Cortex of kidney (tissue), 1 donor: ENCODE measurements at places on chromosomes 7 and 10.

DNA sequence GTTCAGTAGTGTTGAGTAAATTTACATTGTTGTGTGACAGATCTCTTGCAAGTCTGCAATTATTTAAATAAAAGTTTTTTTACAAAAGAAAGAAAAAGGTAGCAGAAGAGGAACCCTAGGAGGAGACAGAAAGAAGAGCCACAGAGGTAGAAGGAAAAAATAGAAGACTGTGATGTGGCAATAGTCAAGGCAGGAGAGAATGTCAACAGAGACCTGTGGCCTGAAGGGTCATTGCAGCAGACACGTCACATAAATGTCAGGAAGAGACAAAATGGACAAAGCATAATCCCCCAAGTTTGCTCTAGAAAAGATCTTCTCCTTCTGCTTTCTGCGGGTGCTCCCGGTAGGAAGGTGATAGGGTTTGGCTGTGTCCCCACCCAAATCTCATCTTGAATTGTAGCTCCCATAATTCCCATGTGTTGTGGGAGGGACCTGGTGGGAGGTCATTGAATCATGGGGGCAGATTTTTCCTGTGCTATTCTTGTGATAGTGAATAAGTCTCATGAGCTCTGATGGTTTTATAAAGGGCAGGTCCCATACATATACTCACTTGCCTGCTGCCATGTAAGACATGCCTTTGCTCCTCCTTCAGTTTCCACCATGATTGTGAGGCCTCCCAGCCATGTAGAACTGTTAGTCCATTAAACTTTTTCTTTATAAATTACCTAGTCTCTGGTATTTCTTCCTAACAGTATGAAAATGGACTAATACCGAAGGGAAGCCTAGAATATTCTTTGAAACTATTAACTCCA, 41.1 kb upstream of the KDM7A start:
- no peak for DNase-seq

DNA sequence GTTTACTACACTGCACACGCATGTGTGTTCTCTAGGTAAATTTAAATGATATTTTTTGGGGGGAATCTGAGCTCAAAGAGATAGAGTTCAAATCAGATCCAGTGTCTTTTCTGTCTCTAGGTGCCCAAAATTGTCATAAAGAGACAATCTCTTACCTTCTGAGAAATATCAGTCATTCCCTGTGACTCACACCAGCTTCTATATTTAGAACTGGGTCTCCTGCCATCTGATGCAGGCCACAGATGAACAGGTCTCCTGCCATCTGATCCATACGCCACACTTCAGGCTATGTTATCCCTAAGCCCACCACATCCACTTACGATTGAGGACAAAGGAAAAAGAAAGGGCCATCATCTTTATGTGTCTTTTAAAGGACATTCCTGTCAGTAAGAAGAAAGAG, 136.3 kb upstream of the LAMB4 start:
- DNase-seq: no peak

DNA sequence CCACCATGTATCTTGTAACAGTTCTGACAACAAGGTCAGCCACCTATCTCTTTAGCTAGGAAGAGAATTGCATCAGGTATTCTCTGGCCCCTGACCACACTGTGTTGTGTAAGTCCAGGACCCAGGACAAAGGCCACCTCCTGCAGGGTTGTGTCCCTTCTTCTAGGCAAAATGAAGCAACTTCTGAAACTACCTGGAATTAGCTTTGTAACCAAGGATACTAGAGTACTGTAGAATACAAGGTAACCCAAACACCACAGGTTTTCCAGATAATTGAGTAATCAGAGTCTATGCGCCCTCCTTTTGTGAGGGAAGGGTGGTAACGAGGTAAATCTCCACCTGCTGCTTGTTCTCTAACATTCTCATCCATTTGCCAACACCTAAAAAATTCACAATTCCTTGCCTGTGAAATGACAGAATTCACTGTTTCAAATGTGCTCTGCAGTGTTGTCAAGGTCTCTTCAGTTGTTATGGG, 51.7 kb downstream of the SGMS1 start:
- no peak for DNase-seq

DNA sequence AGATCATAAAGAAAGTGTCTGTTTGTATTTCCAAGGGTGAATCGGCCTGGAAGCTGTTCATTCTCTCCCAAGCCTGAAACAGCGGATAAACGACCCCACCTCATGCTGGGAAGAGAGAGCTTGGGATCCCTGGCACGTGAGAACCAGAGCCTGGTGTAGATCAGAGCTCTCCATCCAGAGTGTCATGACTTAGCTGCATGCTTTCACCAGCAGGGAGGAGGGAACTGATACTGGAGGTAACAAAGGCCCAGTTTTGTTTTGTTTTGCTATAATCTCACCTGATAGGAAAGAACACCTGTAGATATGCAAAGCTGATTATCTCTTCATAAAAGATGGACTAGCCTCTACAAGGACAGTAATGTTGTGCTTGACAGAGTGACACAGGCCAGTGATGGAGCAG, 236.6 kb downstream of the POM121L12 start:
- no peak for DNase-seq

GRCh38 chr10:126212738-126213137, 175.5 kb downstream of the ADAM12 start:
- no peak for DNase-seq

- DNase-seq: no peak
Observed at GRCh38 chr10:131799429-131799828, 101.4 kb upstream of the PPP2R2D start.

- DNase-seq: no peak
Observed at GRCh38 chr10:60446851-60447250, 57.2 kb upstream of the ANK3 start.

DNA sequence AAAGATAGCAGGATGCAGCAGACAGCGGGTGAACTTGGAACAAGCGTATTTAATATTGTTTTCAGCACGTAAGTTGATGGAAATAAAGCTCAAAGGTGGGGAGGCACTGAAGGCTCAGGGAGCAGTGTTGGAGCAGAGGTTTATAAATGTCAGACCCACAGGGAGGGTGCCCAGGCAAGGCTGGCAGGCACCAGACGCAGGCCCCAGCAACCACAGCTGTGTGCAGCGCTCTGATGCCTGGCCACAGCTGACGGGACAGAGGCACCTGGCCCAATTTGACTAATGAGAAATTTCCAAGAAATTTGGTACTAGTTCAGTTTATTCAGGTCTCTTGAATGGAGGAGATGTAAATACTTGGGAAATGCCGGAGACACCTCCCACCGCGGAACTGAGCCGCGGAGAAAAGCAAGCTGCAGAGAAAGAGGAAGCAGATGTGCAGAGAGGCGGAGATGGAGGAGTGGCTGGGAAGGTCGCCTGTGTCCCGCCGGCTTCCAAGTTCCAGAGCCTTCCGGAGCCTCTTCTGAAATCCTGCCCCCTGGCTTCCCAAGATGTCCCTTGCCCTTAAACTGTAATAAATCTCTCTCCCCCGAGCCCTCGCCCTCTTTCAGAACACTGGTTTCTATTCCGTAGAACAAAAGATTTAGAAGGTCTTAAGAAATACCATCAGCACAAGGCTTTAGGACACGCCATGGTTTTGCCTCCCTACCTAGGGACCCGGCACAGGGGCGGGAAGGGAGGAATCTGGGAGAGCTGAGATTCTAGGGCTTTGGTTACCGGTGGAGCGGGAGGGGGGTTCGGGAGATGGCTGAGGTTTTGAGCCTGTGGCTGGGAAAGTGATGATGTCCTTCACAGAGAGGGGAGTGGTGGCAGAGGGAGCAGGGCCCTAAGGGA, 38.4 kb upstream of the PLXNA4 start:
- DNase-seq: no peak

- no peak for DNase-seq
Observed at GRCh38 chr7:69813637-69814240, 215.5 kb downstream of the AUTS2 start.

DNA sequence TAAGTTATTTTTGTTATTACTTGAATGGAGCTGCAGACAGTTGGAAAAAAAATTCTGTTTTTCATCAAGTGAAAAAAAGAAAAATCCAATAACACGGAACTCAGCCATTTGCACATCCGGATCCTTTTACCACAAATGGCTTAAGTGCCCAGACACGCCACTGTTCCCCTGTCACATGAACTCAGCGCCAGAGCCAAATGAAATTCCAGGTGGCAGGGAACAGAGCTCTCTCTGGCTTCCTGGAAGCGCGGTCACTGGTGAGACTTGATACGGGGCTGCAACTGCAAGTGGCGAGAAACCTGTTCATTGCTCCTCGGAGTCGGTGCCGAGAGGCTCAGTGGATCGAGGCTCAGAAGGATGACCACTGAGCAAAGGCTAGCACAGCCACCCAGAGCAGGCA, 60.8 kb upstream of the NPTX2 start:
- DNase-seq: no peak

- DNase-seq: no peak
Observed at GRCh38 chr10:122098924-122099323, 110.0 kb downstream of the TACC2 start.

DNA sequence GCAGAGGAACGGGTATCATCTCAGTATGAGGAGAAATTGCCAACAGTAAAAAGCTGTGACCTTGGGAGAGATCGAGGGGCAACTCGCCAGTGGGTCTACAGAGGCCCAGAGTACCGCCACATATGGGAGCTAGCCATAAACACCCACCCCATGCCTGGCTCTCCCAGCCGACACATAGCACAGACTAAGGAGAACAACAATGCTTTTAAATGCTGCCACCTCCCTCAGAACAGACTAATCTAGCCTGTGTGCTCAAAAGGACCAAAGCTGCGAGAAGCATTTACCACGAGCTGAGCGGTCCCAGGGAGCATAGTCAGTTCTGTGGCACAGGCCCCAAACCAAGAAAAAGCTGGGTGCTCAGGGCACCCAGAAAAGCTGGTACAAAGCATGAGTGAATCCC, 73.3 kb downstream of the LSM5 start:
- no peak for DNase-seq

GRCh38 chr10:32692174-32692573, 246.2 kb downstream of the CCDC7 start:
- DNase-seq: no peak

DNA sequence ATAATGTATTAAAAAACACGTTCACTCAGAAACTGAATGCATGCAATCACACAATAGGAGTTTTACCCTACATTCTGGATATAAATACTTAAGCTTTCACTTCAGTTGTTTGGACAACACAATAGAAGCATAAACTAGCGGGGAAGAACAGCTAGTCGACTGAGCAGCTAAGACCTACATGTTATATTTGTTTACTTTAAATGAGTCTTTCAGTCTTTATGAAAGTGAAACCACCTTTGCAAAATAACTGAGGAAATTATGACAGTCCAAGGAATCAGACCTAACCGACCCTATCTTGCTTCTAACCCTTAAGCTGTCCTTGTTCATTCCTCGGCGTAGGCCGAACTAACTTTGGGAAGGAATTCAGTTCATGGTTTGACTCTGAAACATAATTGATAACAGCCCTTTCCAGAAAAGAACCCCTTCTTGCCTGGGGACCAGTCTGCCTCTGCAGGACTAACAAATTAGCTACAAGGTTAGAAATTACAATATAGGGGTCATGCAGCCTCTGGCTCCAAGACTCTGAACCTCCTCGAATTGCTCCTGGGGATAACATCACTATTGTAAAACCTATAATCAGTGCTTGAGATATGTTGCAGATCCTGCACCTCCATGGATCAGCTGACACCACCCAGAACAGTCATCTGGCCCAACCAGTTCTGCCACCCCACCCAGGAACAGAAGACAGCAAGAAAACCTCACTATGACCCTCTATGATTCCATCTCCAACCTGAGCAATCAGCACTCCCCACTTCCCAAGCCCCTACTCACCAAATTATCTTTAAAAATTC, 185.1 kb upstream of the KLF6 start:
- DNase-seq: no peak

GRCh38 chr7:43114458-43114780, 2.0 kb downstream of the HECW1 start:
- no peak for DNase-seq

DNA sequence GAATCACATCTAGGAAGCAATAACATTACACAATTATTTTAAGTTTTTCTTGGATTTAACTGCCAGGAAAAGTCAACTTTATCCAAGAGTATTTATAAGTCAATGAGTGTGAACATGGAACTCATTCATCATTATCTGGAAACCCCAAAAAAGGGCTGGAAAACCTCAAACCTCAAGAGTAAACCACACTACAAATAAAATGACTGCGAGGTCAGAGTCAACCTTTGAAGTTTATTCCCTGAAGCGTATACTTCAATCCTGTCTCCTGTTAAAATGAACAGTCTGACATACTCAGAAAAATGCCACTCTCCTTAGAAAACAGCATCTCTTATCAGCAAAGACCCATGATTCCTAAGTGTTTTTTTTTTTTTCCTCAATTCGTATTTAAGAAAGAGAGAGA, 86.5 kb downstream of the RELN start:
- DNase-seq: no peak

- no peak for DNase-seq
Observed at GRCh38 chr10:18224626-18225445, 84.6 kb downstream of the CACNB2 start.

- DNase-seq: no peak
Observed at GRCh38 chr7:155590215-155591018, 44.1 kb upstream of the CNPY1 start.

- no peak for DNase-seq
Observed at GRCh38 chr7:158111049-158111751, 476.4 kb downstream of the PTPRN2 start.

- DNase-seq: no peak
Observed at GRCh38 chr10:30782537-30783461, 153.2 kb upstream of the LYZL2 start.

DNA sequence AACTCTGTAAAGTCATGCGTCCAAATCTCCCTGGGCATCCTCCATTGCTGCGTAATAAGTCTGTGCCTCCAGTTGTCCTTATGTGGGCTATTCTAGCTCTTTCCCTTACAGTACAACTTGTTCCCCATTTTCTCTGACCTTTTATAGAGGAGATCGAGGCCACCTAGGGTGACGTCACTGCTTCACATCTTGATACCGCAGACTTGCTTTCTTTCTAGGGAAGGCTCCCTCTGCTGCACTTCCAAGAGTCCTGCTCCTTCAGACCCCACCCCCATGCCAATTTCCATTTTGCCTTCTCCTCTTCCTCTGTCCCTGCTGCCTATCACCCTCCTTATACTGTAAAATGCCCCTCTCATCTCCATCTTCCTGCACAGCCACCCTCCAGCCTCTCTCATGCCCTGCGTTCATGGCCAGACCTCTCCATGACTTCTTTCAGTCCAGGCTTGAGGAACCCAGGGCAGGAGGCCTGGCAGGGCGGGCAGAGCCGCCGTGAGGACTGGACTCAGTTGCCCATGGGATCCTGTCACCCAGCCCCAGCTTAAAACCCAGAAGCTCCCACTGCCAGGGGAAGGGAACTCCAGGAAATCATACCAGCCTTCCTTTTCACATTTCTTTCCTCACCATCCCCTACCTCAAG, 57.5 kb downstream of the CAMK1D start:
- DNase-seq: no peak

DNA sequence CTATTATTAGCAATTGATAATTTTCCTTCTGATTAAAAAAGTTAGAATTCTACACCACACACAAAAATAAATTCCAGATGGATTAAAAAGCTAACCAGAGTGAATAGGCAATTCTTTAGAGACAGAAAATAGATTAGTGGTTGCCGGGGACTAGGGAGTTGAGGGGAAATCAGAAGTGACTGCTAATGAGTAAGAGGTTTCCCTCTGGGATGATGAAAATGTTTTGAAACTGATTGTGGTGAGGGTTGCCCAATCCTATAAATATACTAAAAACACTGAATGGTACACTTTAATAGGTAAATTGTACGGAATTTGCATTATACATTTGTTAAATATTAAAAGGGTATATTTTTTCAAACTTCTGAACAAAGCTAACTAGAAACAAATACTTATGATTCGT, 214.9 kb downstream of the GPAM start:
- no peak for DNase-seq
